ENCODE measurements at places on chromosomes 7 and 10.

DNA sequence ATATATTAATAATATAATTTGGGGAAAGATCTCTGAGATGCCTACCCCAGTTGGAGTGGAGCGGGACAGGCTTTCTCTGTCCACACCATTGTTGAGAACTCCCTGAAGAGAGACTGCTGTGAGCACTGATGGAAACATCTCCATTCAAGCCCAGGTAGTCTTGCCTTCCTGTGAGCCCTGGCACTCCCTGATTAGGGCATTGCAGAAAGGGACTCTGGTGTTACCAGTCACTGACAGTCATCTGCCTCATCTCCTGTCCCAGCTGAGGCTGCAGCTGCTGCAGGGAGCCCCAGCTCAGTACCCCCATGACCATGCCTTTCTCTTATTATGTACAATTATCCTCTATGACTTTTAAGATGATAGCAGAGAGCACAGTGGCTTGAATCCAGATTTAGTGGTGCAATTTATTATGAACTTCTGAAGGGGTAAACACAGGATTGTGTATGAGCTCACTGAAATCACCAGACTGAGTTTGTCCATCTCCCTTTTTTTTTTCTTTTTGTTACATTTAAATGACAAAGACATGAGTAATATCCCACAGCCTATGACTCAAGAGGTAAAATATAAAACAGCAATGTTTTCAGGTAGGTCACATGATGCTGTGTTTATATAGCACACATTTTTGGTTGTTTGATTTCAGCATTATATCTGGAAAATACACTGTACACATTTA is 236.9 kb downstream of the SLC25A13 start:
- peak; percentile 32 for DNase-seq

DNA sequence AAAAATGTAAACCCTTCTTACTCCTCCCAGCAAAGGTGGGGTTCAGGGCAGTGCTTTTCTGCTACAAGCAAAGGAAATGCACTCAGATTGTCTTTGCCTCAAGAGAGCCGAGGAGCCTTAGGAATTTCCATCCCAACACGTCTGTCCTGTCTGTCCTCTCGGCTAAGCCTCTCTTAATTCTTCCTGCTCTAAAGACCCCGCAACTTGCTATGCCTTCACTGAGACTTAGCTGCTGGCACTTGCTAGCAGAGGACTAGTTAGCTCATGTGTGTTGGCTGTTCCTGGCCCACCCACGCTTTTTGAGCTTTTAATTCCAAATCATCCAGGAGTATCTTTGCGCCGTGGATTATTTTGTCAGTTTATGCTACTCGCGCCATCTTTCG is 481 bp upstream of the NPM3 start:
- no peak for DNase-seq

- no peak for DNase-seq
Measured at GRCh38 chr7:142720172-142720773, 29.0 kb upstream of the PRSS1 start.

- peak; percentile 94 for DNase-seq
Measured at GRCh38 chr7:2527505-2528467, 8.2 kb downstream of the LFNG start.
